ENCODE measurements at places on chromosomes 12 and 14. TPM values are rescaled to one million over a fixed set of nuclear protein-coding genes. Genes with fewer than 3 reads are reported as not detected.
A peak's percentile ranks its signal among the peaks of the same experiment; 100 is the strongest.

DNA sequence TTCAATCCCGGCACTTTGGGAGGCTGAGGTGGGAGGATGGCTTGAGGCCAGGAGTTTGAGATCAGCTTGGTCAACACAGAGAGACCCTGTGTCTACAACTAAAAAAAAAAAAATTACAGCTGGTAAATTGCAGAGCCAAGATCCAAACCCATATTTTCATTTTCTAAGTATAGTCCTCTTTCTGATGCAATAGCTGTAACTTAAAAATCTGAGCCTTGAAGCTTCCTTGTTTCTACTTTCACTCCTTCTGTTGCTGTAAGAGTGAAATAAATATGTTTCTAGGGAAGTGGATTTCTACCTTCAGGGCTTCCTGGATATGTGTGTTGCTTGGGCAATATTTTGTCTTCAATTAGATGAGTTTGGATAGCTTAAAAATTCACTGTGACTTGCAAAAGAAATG, 42.0 kb upstream of the PRICKLE1 start:
- DNase-seq, result no peak

- DNase-seq, result no peak
Measured at GRCh38 chr12:132210223-132211055, 66.2 kb downstream of the NOC4L start.

DNA sequence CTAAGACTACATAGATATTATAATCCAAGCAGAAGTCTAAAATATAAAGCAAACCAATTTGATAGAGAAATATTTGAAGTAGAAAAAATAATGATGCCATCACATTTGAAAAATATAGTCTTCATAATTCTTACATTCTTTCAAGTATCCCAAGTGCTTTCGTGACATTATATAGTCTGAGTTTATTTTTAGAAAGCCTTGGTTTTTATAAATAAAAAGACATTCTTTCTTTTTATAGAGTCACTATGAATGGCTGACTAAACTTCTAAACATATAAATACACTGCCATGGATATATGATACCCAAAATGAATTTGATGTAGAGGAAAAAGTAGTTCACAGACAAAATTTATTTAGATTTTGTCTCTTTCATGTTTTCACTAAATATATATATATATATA, 135.1 kb upstream of the PDZRN4 start:
- no peak for DNase-seq

DNA sequence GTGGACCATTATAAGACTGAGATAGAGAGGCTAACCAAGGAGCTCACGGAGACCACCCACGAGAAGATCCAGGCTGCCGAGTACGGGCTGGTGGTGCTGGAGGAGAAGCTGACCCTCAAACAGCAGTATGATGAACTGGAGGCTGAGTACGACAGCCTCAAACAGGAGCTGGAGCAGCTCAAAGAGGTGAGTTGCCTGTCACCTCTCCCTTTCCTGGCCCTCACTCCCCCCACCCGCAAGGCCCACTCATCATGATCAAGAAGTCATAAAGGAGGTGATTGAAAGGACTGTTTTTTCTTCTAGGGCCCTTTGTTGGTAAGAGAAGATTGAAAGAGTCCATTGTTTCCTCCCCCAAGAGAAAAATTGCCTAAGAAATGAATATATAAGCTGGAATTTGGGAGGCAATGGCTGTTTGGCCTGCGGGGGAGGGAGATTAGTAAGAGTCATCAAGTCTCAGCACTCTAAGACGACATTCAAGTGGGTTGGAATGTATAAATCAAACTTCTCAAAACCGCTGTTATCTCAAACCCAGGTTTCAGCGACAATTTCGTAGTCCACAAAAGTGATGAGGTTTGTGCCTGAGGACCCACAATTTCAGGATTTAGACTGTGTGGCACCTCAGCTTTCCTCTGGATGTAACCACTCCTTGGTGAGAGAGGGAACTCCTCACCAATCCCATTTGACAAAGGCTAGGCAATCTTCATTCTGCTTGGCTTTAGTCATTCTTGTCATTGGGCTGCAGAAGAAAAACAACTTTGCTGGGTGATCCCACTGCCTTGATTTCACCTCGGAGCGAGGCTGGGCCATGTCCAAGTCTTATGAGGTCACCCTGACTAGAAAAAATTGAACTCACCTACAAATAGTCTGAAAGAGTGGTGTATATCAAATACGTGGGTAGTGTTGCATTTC, 966 bp downstream of the BICD1 start:
- DNase-seq, result peak; percentile 87

The KRT1 gene
- total RNA-seq, result not detected

DNA sequence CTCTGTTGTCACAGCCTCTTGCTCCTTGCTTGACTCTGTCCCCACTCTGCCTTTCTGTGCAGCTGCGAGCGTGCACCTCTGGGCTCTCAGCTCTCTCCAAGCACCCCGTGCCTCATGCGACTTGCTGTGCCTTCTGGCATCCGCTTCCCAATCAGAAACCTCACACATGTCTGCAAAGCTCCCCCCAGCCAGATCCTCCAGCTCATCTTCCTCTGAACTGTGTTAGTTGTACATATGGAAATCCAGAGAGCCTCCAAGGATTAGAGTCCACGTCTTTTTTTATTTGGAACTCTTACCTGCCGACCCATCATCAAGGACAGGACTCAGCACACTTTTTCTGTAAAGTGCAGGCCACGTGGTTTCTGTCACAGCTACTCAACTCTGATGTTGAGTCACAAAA, 70.5 kb downstream of the ANO2 start:
- DNase-seq, result no peak

- no peak for DNase-seq
Measured at GRCh38 chr14:102196039-102196901, 56.6 kb downstream of the WDR20 start.

DNA sequence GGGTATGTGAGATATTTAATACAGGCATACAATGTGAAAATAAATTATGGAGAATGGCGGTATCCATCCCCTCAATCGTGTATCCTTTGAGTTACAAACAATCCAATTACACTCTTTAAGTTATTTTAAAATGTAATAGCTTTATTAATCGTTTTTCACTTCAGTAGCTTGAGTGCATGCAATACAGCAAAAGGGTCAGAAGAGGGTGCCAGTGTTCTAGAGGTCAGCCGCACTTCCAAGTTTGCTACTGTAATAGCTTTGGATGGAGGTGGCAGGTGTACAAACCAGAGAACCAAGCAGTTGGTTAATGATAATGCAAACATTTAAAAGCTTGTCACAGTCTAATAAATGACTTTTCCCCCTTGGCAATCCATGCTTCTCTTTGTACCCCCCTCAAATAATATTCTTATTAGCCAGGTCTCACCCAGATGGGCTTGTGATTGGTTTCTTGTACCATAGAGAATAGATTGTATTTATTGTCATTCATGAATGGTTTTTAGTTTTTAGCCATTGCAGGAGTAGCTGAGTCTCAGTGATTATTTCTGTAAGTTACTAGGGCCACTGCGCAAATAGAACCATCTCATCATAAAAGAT, 127.0 kb downstream of the ERC1 start:
- DNase-seq, result peak; percentile 70

DNA sequence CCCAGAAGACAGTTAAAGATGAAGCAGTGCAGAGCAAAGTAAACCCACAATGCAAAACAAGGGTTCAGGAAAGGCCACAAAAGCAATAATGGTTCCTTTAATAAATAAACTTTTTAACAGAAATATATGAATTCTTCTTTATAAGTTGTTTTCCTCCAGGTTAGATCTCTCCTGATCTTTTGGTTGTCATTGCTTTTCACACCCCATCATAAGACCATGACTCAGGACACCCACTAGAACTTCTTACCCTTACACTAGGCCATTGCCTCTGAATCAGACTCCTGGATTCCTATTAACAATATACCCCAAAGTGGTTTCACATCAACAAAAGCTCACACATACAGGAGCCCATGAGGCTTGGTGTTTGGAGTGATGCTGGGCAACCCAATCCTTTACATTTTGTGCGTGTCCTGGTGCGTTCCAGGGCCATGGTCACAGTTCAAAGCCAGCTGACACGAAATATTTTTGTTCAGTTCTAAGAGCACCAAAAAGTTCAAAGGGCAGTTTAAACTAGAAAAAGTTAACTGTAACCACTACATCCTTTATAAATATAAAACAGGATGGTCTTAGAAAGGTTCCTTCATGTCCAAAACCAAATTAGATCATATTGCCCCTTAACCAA, 187.0 kb downstream of the EPS8 start:
- DNase-seq, result no peak

The DACT1 gene
- 3.2 TPM for total RNA-seq

The GYS2 gene
- not detected for total RNA-seq

The CD163L1 gene
- total RNA-seq, result 2.9 TPM

The TEX52 gene
- not detected for total RNA-seq

GRCh38 chr14:104977008-104977680, 1.0 kb downstream of the AHNAK2 start:
- no peak for DNase-seq

DNA sequence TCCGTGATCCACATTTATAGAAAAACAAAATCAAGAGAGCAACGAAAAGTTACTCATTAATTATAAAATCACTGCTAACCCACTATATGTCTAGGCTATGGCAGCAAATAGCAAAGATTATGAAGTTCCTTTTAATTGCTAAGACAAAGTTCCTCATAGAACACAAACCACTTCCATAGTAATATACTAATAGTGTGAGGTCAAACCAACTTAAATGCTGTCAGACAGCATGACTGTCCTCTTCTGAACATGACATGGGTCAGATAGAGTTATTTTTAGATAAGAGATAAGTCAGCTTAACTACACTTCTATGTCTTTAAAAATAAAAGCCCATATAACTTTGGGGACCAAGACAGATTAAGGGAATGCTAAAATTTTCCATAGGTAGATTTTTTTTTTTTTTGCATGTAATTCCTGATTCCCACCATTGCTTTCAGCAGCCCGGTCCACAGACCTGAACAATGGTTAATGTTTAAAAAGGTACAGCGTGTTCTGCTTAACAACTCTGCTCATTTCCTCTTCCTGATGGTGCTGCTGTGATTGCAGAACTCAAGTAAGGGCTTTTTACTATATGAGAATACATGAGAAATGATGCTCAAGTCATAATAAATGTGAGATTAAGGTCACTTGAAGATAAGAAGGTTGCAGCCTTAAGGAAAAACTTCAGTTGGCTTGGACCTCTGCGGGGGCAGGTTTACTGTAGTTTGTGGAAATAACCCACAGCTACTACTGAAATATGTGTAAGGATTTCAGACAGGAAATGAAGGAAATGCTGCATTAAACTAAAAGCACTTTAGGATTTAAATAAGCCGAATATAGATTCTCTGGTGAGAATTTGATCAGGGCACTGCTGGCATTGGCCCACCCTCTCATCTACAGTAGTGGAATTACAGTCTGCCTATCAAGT, 37.7 kb upstream of the DUSP6 start:
- DNase-seq, result no peak

- DNase-seq, result no peak
Measured at GRCh38 chr12:102172436-102172835, 25.2 kb downstream of the PMCH start.

The FOXJ2 gene
- total RNA-seq, result 10.3 TPM

The CLEC9A gene
- not detected for total RNA-seq

The SDR9C7 gene
- not detected for total RNA-seq

DNA sequence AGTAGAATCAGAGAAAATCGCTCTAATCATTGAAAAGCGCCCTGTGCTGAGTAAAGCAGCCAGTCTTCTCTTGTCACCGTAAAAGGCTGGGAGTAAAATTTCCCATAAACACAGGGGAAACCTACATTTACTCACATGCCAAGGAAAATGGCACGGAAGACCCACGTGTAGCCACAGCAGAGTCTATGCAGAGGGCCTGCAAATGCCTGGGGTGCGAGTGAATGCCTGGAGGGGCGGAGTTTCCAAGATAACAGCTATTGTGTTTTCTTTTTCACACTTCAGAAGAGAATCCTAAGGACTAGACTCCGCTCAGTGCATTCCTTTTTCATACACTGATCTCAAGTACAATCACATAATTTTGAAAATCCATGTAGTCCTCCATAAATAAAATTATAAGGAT, 159.9 kb upstream of the FOXN3 start:
- no peak for DNase-seq

The FAM181A gene
- not detected for total RNA-seq

GRCh38 chr14:71246539-71246938, 339.3 kb downstream of the PCNX1 start:
- no peak for DNase-seq

The TAS2R7 gene
- not detected for total RNA-seq

- no peak for DNase-seq
Measured at GRCh38 chr14:77562681-77563080, 53.8 kb downstream of the SPTLC2 start.

GRCh38 chr14:101008196-101008595, 104.7 kb upstream of the RTL1 start:
- DNase-seq, result no peak

GRCh38 chr12:119727600-119728443, 59.9 kb downstream of the PRKAB1 start:
- DNase-seq, result no peak

GRCh38 chr14:44981198-44981597, 19.2 kb downstream of the TOGARAM1 start:
- no peak for DNase-seq

The RNASE12 gene
- not detected for total RNA-seq

The CSRP2 gene
- 147 TPM for total RNA-seq

The ABCD2 gene
- total RNA-seq, result not detected

DNA sequence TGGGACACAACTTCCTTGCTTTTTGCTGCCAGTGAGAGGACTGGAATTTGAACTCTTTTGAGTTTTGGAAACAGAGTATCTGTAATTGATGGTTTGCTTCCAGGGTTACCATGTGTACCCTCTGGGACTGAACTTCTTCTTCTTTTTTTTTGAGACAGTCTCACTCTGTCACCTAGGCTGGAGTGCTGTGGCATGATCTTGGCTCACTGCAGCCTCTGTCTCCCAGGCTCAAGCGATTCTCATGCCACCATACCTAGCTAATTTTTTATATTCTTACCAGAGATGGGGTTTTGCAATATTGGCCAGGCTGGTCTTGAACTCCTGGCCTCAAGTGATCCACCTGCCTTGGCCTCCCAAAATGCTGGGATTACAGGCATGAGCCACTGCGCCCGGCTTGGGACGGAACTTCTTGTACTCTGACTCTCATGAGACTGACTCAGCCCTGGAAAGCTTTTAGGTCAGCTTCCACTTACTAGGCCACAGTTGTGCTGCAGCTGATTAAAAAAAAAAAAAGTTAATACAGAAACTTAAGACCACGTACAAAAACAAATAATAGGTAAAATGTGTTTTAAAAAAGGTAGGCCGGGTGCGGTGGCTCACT, 15.8 kb downstream of the SEL1L start:
- DNase-seq, result no peak

DNA sequence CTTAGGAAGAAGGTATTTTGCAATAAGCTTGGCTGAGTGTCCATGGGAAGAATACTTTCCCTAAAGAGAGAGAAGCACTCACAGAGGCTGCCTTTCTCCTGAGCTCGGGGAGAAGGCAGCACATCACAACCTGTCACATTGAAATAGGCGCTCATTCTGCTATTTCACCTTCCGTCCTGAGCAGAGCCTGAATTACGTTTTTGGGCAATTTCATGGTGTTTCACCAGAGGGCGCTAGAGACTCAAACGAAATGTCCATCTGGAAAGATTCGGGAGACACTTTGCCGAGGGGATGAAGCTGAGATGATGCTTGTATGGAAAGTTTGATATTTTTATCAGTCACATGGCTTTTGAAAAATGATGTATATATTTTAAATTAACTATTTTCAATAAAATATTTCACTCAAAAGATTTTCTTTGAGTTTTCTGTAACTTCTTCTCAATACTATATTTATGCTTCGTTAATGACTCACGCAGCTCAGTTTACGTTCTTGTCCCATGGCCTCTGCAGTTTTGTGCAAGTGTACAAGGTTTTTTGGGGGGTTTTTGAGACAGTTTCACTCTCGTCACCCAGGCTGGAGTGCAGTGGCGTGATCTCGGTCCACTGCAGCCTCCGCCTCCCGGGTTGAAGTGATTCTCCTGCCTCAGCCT, 17.4 kb upstream of the B4GALNT3 start:
- DNase-seq, result peak; percentile 46

The GRIP1 gene
- total RNA-seq, result 3.5 TPM

GRCh38 chr12:106136263-106136662, 2.5 kb downstream of the NUAK1 start:
- DNase-seq, result peak; percentile 92
